ENCODE measurements at places on chromosomes 1 and 21.

DNA sequence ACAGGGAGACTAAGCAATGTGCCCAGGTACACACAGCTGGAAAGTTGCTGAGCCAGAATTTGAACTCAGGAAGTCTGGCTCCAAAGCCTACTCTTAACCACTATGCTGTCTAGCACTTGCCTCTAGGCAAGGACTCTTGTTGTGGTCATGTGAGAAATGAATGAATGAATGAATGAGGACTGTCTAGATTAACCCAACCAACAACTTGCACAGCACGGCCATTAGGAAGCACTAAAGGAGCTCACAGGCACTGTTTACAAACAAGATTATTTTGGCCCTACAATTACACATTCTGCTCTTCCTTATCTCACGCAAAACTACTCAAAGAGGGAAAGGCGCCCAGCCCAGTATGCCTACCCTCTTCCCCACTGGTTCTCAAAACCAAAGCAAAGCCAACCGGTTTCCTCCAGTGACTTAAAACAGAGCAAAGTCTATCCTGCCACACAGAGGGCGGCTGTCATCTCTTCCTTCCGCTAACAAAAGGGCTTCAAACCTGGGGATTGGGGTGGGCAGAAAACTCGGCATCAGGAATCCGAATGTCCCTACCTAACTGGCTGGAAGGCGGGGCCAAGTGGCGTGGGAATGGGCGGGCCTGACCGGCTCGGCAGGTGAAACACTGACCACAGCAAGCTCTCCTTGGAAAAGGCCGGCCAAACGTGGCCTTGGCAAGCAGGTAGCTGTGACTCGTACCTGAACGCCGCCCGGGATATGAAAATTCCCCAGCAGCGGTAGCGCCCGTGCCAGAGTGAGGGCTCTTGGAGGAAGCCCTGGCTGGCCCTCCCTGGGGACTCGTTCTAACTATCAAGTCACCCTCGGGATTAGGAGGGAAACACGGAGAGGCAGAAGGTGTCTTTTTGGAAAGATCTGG, 948 bp downstream of the STK40 start:
- DNase-seq, result no peak

DNA sequence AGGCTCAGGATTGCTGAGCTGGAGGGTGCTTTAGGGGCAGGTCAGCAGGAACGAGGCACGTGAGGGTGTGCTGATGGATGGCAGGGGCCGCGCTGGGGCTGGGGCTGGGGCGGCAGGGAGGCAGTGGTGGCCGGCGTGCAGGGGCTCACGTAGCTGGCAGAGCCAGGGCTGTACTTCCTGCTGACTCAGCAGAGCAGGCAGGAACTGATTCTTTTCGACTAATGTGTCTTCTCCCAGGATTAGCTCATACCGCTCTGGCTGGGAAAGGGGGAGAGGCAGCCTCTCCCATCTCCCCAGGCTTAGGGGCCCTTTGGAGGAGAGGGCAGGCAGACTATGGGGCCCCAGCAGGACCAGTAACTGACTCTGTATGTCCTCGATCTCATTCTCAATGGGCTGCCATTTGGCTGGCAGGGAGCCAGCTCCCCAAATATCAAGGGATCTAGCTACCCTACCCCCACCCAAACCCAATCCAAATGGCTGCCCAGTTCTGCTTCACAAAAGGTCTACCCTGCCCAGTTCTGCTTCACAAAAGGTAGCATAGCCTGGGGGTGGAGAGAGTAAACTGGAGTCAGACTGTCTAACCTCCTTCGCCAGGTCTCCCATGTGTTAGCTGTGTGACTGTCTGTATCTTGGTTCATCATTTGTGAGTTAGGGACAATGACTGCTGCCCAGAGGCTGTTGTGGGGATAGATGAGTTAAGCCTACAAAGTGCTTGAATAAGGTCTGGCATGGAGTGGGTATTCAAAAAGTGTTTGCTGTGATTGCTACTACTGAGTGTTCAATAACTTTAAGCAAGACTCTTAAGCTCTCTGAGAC, 100.1 kb upstream of the SLC2A1 start:
- no peak for DNase-seq

GRCh38 chr1:151058692-151059091, 730 bp downstream of the CDC42SE1 start:
- no peak for DNase-seq

GRCh38 chr1:145926686-145927062, 610 bp downstream of the RBM8A start:
- DNase-seq, result no peak

DNA sequence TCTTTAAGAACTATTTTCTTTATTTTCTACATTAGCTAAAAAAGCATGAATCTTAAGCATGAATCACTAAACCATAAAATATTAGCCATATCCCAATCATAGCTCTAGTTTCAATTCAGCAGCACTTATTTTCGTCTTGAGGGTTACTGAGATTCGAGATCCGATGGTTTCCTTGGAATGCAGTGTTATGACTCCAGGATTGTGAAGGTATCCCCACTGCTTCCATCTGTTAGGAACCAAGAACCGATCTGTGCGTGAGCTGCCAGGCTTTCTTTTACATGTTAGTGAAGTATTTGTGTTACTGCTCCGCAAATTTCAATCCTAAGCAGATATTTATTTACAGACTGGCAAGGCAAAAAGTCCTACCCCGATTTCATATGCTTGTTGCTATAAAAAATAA, 18.8 kb downstream of the TNFRSF9 start:
- no peak for DNase-seq

GRCh38 chr1:194419721-194420120, 1233.3 kb upstream of the B3GALT2 start:
- no peak for DNase-seq

DNA sequence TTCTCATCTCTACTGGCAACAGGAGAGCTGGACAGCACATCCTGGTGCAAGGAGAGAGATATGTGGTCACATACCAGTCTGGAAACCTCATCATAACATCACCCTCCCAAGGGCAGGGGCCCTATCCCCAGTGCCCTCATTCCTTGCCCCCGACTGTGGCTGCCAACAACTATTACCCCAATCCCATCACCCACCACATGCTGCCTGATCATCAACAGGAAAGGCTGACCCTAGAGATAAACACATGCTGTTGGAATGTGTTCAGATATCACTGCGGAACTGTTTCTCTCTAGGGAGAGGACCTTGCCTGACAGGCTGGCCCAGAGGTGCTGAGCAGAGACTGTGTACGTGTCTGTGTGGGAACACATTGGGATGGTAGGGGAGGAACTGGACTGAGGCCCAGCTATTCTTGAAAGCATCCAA, 4.5 kb upstream of the INKA2 start:
- DNase-seq, result no peak

DNA sequence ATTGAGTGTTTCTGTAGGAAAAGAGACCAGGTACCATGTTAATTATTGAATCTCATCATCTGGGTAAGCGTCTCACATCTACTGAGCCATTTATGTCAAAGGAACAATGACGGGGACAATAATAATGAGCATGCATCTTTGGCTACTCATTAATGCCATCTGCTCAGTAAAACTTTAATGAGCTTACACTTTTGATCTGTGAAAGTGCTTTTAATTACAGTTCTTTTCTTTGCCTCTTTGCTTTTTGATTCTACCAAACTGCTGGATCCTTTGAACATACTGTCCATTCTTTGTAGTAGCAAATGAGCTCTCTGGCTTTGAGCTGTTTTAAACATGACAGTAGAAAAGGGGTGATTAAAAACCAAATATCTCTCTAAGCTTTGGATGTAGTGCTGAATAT, 181.2 kb upstream of the IVNS1ABP start:
- no peak for DNase-seq

GRCh38 chr1:39195166-39196111, 9.1 kb upstream of the MACF1 start:
- DNase-seq, result no peak

DNA sequence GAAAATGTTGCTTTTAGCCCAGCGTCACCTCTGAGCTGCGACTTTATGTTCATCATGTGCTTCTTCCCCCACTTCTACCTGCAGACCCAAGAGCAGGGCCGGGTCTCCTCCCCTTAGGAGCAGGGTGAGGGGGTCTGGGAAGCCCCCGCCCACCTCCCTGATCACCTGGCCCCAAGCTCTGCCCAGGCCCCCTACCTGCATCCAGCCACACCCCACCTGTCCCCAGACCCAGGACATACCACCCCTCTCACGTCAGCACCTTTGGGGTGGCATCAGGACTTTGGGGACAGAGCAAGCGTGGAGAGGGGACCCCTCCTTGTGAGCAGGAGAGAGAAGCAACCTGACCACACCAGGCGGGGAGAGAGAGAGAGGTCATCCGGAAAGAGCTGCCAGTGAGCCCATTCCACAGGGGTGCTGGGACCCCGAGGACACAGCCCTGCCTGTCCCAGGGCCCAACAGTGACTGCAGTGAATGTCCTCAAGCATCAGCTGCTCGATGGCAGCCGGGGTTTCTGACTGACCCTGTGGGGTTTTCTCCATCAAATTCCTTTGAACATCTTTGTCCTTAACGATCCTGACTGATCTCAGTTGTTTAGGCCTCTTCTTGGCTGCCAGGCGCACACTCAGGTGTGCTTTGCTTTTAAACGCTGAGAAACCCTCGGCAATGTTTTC, 42.8 kb upstream of the COL18A1 start:
- DNase-seq, result no peak

- no peak for DNase-seq
Observed at GRCh38 chr1:2479618-2480017, 3.5 kb downstream of the PLCH2 start.

DNA sequence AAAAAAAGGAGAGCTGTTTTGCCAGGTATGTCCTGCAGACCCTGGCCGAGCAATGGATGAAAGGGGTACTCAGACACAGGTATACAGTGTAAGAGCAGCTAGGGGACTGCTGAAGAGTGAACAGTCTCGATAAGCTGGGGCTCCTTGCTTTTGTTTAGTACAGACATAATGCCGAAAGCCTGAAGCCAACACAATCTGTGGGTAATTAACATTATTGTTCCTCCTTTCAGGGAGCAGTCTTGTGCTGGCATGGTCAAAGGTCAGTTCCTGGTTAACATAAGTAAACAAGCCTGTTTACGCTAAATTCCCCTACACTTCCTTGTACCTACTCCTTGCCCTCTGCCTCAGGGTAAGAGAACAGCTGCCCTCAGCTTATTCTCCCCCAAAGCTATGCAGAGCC, 272.3 kb upstream of the ST6GALNAC5 start:
- DNase-seq, result no peak

Data from activated gamma-delta T cell (primary cell).